ENCODE measurements at places on chromosomes 3 and 15. TPM values are rescaled to one million over a fixed set of nuclear protein-coding genes. Genes with fewer than 3 reads are reported as not detected.

The RHOV gene
- not detected for total RNA-seq

The GPR176 gene
- 1.6 TPM for total RNA-seq

The UNC13C gene
- total RNA-seq, result 0.05 TPM

The SLC22A13 gene
- total RNA-seq, result 0.18 TPM

The SV2B gene
- total RNA-seq, result 0.11 TPM

The TRH gene
- total RNA-seq, result 1.3 TPM

The XIRP1 gene
- total RNA-seq, result not detected

The GATM gene
- total RNA-seq, result 185 TPM

The CCRL2 gene
- 0.72 TPM for total RNA-seq

The MST1R gene
- total RNA-seq, result 1.1 TPM

The CHRD gene
- 27.7 TPM for total RNA-seq

The FAM174B gene
- total RNA-seq, result 13.8 TPM

The RFC4 gene
- total RNA-seq, result 17.7 TPM

The LRRC34 gene
- total RNA-seq, result 3.3 TPM

The PTH1R gene
- 13.4 TPM for total RNA-seq

The ALDH1A3 gene
- 9.6 TPM for total RNA-seq

The AADACL2 gene
- not detected for total RNA-seq

The UROC1 gene
- 0.32 TPM for total RNA-seq

The DUOXA2 gene
- total RNA-seq, result not detected

The CD86 gene
- total RNA-seq, result 2.1 TPM

The CHRM5 gene
- total RNA-seq, result not detected

The GFM1 gene
- total RNA-seq, result 35.6 TPM

The PBRM1 gene
- total RNA-seq, result 95.7 TPM

The CHL1 gene
- total RNA-seq, result 94.8 TPM

The RAB6B gene
- 5.5 TPM for total RNA-seq

The CLDN16 gene
- total RNA-seq, result 0.28 TPM

The SQOR gene
- total RNA-seq, result 13.6 TPM

The SPINT1 gene
- total RNA-seq, result 15.0 TPM

The CD80 gene
- total RNA-seq, result 0.30 TPM

The HIGD2B gene
- total RNA-seq, result not detected

The NR1I2 gene
- total RNA-seq, result 0.34 TPM

The TLR9 gene
- total RNA-seq, result 0.91 TPM

The ITIH3 gene
- 0.55 TPM for total RNA-seq

The PROS1 gene
- total RNA-seq, result 42.8 TPM

The MYO5A gene
- 11.8 TPM for total RNA-seq

The SUCLG2 gene
- total RNA-seq, result 24.8 TPM

The FOXB1 gene
- not detected for total RNA-seq

The RGMA gene
- 38.7 TPM for total RNA-seq

The PPM1L gene
- 11.1 TPM for total RNA-seq

The IL17RE gene
- 1.1 TPM for total RNA-seq

The MINAR1 gene
- 0.15 TPM for total RNA-seq

The TRIM42 gene
- not detected for total RNA-seq

The CPN2 gene
- not detected for total RNA-seq

The TYRO3 gene
- 64.0 TPM for total RNA-seq

The ADAMTS7 gene
- total RNA-seq, result 12.1 TPM

The MCTP2 gene
- 6.0 TPM for total RNA-seq

The GABRG3 gene
- total RNA-seq, result not detected

The CSPG4 gene
- total RNA-seq, result 6.8 TPM

The ARHGEF26 gene
- 9.2 TPM for total RNA-seq

The IMPG2 gene
- 8.7 TPM for total RNA-seq
